ENCODE measurements at places on chromosomes 11 and 22.

- no peak for DNase-seq
These were observed 54.1 kb upstream of the SOX6 start for GRCh38 chr11:16410479-16410878.

DNA sequence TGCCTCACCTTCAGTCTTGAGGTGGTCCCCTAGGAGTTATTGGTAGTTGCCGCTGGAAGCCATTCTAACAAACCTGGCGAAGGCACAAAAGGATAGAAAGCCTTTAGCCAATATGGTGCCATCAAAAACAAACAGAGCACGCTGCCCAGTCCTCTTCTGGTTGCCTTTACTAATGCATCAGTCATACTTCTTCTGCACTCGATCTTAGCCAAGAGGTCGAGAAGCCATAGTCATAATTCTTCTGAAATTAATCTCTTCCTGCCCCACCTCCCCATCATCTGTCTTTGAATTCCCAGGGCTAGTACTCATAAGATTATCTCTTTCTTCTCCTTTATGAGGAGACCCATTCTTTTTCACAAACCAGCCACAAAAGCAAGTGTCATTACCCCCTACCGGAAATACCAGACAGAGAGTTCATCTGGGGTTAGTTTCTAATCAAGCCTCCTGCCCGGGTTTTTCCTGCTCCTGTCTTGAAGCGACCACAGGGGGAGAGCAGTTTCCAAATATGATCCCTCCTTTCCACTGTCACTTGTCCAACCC lies 21.4 kb upstream of the EHF start:
- DNase-seq = peak; percentile 21

- peak; percentile 53 for DNase-seq
These were observed 561 bp downstream of the PGM2L1 start for GRCh38 chr11:74397501-74398243.

DNA sequence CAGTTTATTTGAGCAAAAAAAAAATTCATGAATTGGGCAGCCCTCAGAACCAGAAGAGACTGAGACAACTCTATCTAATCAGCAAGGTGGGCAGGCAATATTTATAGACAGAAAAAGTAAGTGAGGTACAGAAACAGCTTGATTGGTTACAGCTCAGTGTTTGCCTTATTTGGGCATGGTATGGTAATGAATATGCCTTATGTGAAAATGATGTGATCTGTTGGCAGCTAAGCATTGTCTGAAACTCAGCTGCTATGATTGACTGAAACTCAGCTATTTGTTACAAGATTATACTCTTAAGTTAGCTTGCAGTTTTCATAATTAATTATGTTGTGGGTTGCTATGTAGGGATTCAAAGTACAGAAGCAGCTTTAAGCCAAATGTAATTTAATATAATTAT lies 127.6 kb downstream of the CNTN5 start:
- no peak for DNase-seq

DNA sequence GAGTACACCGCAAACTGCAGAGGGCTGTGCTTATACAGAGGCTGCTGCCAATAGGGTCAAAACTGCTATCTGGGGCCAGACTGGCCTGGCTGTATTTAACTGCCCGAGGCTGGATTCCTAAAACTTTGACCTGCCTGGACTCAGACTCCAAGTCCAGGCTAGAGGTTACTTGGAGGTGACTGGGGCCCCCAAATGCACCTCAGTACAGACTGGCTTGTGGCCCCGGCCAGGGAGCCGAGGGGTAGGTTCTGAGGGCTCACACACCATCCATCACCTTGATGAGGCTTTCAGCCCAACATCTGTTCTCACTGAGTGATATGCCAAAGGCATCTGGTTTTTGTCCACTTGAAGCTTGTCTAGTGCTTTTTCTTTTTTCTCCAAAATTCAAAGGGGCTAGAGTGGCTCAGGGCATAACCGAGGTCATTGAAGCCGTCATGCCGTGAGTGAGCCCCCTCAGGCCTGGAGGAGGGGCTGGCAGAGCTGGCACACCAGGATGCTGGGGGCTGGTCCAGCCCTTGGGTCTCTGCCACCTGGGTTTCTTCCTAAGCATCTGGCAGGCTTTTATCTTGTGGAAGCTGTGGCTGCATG lies 52.4 kb upstream of the TTLL12 start:
- DNase-seq = no peak

GRCh38 chr11:120524536-120525085 lies 13.1 kb downstream of the GRIK4 start:
- DNase-seq = no peak

GRCh38 chr22:32378707-32379272 lies 21.1 kb downstream of the RFPL3 start:
- DNase-seq = no peak

DNA sequence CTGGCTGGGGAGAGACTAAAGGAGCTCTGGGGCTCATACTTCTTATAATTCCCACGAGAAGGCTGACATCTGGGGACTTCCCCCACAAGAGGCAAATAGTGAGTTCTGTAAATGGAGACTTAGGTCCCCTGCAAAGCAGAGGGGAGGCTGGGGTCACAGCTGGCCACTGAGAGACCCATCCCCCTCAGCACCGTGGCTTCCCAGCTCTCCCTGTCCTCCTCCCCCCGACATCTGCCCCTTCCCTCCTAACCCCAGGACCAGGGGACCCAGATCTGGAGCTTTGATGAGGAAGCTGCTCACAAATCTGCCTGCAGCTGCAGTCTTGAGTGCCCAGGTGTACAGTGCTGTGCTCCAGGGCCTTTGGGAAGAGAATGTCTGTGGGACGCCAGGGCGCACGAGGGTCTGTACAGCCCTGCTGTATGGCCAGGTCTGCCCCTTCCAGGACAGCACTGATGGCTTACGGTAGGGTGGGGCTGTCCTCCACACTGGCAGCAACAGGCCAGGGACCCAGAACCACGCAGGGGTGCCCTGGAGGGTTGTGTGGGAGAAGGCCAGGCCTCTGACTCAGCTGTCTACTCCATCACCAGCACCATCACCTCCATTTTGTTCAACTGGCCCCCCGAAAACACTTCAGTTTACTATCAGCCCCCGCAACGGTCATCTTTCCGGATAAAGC lies 1.1 kb downstream of the RGL4 start:
- DNase-seq = no peak

DNA sequence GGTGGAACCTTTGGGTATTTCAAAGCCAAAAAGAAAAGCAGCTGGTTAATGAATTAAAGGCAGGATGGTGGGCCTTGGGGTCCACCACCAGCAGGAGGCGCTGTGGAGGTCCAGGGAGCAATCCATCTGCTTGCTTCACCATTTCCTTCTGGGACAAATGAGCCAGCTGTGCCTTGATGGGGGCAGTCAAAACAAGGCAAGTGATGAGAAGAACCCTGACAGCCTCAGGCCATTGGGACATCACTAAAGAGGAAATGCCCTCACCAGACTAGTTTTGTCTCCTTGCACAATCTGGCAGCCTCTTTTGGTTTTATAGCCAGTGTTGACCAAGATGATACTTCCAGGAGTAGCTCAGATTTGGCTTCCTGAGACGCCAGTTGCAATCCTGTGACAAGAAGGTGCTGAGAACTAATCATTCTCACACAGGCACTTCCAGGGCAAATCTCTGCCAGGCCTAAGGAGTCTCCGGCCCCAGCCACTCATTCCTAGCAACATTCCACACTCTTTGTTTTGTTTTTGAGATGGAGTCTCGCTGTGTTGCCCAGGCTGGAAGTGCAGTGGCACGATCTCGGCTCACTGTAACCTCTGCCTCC lies 38.2 kb upstream of the WEE1 start:
- peak; percentile 79 for DNase-seq

GRCh38 chr11:61158691-61159381 lies 2.4 kb downstream of the VPS37C start:
- no peak for DNase-seq

DNA sequence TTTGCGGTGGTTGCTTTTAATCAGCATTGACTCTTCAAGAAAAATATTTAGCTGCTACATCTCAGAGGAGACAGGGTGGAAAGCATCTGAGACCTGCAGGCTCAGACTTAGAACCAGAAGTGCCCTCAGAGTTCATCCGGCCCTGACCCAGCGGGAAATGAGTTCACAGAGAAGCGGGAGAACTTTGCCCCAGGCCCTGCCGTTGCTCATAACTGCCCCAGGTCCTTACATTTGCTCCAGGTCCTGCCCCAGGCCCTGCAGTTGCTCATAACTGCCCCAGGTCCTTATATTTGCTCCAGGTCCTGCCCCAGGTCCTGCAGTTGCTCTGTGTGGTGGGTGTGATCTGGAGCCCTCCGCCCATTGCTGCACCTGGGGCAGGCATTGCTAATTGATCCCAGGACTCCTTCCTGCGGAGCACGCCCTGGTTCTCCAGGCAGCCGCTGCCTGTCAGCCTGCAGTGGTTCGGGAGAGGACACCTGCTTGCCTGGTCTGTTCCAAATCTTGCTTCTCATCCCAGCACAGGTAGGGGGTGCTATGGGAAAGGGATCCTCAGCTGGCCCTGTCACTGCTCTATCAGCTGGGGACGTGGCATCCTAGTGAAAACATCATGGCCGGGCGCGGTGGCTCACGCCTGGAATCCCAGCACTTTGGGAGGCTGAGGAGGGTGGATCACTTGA lies 58.1 kb upstream of the PPP6R3 start:
- no peak for DNase-seq

- DNase-seq = no peak
These were observed 34.6 kb upstream of the GNAZ start for GRCh38 chr22:23035557-23036277.

DNA sequence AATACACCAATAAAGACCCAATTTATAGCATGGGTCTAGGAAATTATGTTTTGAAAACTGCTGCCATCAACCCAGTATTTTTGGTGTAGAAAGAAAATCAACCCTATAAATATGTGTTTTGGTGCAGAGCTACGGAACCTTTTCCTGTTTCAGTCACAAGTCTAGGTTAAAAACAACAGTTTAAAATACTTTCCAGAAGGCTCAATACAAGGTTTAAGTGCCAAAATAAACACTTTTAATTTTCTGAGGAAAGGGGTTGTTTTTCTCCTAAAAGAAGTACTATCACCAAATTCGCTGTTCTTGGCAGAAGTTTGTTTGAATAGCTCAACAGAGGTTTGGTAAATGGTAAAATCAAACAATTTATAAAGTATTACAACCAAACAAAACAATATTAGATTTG lies 201.3 kb downstream of the TMEM135 start:
- DNase-seq = no peak

DNA sequence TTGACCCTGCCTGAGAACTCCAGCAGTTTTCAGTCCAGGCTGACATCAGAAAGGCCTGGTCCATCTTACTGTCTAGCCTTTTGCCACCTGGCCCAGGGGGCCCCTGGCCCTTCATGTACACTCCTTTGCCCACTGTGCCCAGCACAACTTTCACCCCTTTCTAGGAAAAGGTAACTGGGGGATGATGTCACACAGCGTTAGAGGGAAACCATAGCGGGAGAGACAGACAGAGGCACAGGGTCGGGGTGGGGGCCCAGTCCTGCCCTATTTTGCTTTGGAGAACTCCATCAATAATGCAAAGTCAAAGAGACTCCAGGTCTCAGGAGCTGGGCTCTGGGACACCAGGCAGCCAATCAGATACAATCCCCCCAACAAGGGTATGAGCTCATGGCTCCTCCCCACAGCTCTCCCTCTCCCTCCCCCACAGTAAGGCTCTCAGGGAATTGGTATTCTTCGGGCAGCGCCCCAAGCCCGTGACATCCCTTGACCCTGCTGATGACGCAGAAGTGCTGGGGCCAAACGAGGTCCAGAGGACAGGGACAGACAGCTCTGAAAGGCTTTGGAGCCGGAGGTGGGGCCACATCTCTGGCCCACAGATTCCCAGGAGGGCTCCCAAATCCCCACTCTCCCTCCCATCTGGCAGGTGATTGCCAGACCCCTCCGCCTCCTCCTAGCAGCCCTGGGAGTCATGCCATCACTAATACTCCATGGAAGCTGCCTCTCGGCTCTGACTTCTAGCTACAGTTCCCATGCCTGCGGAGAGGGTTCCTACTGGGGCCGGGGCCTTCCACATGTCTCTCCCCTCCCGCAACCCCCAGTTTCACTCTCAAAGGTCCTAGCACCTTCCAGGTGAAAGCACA lies 5.9 kb downstream of the USP2 start:
- no peak for DNase-seq

GRCh38 chr11:65558002-65558929 lies at the start of gene LTBP3:
TSS of gene LTBP3 (minus strand) at chr11:65558359. CDS start at chr11:65557959, 400 bp downstream.
- DNase-seq = peak; percentile 70

DNA sequence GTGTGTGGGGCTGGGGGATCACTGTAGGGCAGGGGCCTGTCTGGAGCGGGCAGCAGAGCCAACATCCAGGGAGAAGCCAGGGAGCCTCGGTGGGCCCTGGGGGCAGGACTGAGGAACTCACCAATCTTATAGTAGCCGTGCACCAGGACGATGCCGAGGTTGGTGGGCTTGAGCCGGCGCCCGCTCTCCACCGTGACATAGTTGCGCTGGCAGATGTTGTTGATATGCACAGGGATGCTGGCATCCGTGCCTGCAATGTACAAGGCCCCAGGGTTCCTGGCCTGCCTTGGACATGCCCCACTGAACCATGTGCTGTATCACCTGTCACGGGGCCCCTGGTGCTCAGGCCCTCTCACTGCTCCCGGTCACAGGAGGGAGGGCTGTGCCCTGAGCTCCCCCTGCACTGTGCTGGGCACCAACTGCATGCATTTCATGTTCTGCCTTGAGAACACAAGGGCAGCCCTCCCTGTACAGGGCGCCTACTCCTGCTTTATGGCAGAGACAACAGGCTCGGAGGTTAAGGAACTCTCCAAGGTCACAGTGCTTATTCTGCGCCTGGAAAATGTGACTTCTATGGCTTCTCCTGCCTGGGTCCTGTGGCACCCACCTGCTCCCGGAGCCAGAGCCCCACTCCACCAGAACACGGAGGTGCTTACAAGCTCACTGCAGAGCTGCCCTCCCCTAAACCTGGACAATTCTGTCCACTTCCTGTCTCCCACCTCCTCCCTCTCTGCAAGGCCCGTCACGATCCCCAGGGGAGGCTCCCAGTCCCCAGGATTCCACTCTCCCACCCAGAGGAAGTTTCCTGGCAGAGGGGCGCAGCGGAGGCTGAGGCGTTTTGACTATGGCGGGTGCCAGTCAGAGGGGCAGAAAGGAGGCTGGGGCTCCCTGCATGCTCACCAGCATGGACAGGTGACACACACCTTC lies 7.8 kb upstream of the PPM1F start:
- no peak for DNase-seq

DNA sequence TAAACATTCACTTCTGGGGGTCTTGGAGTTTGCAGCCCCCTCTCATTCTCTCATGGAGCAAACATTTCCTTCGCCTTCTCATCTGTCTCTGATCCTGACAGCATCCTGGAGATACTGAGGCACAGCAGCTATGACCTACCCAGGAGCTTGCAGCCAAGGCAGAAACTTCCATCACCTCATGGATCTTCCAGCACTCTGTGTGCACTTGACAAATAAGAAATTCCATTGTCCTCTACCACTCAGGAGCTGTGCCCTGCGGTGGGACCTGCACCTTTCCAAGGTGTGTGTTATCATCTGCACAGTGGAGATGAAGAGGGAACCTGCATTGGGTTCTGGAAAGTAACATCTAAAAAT lies 49.1 kb downstream of the GGTLC2 start:
- no peak for DNase-seq
